ENCODE measurements at places on chromosomes 4 and X.

DNA sequence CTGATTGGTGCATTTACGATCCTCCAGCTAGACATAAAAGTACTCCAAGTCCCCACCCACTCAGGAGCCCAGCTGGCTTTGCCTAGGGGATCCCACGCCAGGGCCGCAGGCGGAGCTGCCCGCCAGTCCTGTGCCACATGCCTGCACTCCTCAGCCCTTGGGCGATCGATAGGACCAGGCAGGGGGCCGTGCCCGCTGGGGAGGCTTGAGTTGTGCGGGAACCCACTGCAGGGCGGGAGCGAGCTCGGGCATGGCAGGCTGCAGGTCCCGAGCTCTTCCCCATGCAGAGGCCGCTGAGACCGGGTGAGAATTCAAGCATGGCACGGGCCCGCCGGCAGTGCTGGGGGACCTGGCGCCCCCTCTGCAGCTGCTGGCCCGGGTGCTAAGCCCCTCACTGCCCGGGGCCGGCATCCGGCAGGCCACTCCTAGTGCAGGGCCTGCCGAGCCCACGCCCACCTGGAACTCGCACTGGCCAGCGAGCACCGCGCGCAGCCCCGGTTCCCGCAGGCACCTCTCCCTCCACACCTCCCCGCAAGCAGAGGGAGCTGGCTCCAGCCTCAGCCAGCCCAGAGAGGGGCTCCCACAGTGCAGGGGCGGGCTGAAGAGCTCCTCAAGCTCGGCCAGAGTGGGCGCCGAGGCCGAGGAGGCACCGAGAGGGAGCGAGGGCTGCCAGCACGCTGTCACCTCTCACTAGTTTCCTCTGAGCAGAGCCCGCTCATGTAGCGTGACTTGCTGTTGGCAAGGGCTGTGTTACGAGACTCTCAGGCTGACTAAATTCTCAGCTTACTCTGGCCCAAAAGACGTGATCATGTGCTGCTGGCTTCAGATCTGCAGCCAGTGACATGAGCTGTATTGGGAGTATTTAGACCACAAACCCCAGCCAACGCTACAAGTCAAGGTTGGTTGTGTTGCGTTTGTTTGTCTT, 87.5 kb downstream of the TRAPPC11 start:
- no peak for DNase-seq

GRCh38 chrX:21656587-21657317, 1.4 kb downstream of the KLHL34 start:
- no peak for DNase-seq

DNA sequence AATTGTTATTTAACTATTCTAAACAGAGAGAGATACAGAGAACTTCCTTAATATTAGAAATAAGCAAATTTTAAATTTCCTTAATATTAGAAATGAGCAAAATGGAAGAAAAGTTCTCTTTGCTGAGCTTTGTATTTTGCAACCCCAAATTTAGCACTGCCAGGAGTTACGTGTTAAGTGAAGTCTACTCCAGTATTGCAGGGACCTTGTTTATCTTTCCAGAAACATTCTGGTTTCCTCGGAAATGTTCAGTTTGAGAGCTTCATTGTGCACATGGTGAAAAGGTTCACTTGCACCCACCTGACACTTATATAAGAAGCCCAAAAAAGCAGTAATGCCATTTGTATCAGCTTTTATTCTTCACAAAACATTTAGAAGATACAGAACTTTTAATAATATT, 6.2 kb upstream of the CXorf38 start:
- no peak for DNase-seq

DNA sequence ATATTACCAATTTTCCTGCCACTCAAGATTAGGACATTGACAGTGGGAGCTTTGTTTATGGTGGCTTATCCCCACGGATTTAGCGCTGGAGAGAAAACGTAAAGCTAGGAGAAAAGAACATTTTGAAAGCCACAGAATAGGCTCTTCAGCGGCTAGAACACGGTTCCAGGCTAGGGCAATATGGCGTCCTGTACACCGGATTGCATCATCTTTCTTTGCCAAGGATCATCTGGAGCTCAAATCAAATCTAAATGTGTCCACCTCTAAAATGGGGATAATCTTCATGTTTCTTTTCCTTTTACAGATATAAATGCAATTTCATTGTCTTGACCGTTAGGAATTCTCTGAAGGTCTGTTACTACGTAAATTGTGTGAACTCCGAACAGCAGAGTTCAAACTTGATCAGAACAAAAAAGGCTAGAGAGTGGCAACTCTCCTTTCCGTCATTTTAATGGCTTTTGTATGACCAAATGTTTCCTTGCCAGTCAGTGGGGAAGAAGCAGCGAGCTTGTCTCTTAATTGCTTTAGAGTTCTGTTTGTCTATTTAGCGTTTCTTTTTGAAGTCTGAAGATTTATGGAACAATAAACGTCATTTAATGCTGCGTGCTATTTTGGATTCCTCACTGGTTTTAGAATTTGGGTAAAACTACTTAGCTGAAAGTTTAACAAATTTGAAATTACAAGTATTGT, 2.6 kb upstream of the WWC2 start:
- no peak for DNase-seq

- no peak for DNase-seq
Measured at GRCh38 chr4:1231637-1232360, 17.1 kb downstream of the CTBP1 start.

DNA sequence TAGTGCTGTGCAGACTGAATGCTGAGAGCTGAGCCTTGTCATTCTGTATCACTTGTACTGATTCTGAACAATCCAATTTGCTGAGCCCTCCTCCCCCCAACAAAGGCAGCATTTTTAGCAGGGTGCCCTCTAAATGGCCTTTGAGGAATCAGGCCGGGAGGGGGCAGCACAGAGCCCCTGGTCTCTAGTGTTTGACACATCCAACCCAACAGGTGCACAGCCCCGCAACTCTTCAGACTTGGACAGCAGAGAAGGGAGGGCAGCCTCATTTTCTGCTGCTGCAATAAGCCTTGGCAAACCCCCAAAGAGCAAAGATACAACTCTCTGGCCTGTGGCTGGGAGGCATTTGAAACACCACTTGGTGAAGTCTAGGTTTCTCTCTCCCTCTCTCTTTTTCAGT, 3.4 kb downstream of the ATP1B4 start:
- peak; percentile 53 for DNase-seq

DNA sequence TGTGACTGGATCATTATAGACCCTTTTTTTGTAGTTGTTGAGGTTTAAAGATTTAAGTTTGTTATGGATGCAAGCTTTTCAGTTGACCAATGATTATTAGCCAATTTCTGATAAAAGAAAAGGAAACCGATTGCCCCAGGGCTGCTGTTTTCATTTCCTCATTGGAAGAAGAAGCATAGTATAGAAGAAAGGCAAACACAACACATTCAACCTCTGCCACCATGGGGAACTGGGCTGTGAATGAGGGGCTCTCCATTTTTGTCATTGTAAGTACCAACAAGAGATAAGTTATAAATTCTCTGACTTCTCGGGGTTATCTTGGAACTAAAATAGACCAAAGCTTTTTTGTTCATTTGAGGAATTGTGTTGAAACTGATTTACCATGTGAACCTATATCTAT, at the start of gene CYBB:
Gene CYBB (plus strand): TSS at position 203 of the 400 bp plus-strand sequence. CDS start 19 bp downstream, at position 222.
- no peak for DNase-seq

DNA sequence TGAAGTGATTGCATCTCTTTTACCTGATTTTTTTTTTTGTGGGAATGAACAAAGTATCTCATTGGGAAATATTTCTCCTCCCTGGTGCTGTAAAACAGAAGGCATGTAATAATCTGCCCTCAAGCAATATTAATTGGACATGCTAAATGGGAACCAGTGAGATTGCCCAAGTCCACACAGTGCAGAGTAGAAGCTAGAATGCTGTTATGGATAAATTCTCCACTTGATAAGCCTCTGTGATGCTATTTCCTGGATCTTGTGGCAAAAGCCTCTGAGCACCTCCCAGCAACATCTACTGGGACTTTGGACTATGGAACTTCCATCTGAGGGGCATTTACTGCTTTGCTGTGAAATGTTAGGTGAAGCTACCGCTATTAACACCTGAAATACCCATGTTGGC, 46.9 kb upstream of the YTHDC1 start:
- DNase-seq: no peak

- no peak for DNase-seq
Measured at GRCh38 chr4:185287031-185287430, 77.6 kb downstream of the SNX25 start.

DNA sequence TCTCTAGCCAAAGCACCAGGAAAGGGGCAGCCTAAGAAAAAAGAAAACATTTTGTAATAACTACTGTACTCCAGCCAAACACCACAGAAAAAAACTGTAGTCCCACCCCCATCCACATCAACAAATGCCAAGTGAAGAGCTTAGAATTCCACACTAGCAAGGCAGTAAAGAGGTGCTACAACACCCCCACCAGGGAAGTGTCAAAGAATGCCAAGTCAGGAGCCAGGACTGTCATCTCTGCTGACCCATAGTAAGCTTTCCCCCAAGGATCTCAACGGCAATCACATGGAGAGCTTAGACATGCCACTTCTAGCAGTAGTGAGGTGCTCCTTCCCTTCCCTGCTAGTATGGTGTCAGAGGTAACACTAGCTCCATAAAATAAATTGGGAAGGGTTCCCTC, 34.4 kb upstream of the CCDC160 start:
- DNase-seq: no peak

DNA sequence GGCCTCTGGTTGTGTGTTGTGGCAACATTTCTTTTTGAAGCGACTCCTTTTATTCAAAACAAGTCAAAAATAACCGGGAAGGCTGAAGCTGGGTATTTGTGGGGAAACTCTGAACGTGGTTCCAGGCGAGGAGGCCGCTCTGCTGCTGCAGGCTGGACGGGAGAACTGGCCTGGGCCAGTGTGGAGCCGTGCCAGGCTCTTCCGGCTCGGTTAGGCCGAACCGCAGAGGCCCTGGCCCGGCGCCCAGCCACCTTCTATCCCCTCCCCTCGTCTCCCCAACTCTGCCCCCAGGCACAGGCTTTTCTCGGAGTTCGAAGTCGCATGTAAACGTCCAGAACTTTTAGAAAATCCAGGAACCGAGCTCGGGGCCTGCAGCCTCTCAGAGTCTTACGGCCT, 2.4 kb upstream of the BCOR start:
- no peak for DNase-seq

GRCh38 chr4:26822546-26822945, 38.1 kb upstream of the STIM2 start:
- DNase-seq: no peak

DNA sequence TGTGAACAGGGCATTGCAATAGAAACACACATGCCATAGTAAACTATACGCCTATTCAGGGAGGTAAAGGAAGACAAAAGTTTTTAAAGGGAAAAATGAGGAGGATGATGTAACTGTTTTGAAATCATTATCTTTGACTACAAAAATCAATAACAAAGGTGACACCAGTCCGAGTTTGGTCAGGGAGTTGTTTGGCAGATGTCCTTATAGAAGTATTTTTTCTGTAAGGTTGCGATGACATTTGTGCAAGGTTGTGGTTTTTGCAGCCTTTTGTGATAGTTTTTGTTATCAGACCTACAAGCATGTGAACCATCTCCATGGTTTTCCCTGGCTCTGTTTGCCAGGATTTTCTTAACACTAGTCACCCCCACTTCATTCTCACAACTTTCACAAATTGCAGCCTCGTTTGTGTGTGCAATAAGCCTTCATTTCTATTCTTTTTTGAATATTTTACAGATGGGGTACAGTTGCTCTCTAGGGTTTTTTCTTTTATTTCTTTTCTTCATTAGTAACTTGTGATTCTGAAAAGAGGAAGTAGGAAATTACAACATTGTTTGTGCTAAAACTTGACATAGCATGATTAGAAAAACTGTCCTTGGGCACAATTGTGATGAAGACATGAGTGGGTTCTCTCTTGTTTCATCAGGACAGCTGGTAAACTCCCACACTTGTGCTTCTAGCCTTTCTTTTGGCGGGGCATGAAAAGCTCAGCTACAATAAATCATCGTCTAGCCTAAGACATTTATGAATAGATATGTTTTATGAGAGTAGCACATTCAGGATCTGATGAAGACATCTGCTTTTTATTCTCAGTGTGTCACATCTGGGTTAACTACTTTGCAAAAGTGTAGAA, 60.2 kb upstream of the PNPLA4 start:
- DNase-seq: no peak

DNA sequence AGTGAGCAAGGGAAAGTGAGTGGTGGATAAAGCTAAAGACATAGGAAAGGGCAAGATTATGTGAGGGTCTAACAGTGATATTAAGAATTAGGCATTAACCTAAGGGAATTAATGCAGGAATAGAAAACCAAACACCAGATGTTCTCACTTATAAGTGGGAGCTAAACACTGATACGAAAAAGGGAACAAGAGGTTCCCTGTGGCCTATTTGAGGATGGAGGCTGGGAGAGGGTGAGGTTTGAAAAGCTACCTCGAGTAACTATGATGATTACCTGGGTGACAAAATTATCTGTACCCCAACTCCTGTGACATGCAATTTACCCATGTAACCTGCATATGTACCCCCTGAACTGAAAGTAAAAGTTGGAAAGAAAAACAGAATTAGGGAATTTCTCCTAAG, 79.0 kb downstream of the ANXA3 start:
- no peak for DNase-seq

DNA sequence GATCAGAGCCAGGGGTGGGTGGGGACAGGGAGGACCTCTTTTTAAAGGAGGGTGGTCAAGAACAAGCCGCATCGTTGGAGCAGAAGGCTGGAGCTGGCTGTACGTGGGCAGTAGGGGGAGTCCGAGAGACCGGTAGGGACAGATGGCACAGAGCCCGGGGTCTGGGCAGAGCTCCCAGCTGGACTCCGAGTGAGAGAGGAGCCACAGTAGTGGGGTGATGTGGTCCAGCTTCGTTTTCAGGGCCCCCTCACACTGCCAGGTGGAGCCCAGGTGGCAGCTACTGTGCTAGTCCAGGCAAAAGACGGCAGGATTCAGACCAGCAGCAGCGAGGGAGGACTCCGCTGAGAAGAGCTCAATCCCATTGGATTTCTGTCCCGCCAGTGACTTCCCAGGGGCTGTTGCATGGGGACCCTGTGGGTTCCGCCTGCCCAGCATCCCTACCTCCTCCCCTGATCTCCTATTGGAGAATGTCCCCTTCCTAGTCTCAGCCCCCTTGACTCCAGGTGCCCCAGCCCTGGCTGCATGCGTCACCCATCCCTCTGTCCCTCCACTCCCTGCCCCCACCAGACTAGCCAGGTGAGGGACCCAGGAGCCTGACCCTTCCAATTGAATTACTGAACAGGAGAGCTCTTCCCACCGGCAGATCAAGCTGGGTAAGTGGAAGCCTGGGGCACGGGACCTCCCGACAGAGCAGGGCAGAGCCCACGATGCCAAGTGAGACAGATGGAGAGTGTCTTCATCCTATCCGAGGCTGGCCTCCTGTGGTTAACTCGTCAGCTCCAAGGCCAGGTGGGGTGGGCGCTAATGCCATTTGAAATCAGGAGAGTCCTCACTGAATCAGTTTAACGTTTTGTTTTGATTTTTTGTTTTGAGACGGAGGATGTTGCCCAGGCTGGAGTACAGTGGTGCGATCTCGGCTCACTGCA, 2.9 kb downstream of the ARHGAP4 start:
- DNase-seq: peak; percentile 73

DNA sequence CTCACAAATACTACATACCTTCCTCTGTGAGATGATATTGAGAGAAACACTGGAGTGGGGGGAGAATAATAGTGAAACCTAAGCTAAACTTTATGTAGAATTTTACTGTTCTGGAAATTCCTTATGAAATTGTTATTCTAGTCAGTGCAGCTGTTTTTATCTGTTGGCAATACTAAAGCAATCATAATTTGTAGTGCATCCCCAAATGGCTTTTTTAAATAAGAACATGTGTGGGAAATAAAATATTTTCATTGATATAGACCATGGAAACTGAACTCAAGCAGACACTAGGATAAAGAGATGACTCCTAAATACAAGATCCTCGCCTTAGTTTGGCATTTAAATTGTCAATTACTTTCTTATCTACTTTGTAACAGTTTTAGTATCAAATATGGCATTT, 51.1 kb downstream of the SEC24D start:
- no peak for DNase-seq

Measured in BE2C (cell line).